ENCODE measurements at places on chromosomes 16 and 17.

- DNase-seq: no peak
Observed at GRCh38 chr17:41614098-41614497, 1.5 kb upstream of the KRT16 start.

DNA sequence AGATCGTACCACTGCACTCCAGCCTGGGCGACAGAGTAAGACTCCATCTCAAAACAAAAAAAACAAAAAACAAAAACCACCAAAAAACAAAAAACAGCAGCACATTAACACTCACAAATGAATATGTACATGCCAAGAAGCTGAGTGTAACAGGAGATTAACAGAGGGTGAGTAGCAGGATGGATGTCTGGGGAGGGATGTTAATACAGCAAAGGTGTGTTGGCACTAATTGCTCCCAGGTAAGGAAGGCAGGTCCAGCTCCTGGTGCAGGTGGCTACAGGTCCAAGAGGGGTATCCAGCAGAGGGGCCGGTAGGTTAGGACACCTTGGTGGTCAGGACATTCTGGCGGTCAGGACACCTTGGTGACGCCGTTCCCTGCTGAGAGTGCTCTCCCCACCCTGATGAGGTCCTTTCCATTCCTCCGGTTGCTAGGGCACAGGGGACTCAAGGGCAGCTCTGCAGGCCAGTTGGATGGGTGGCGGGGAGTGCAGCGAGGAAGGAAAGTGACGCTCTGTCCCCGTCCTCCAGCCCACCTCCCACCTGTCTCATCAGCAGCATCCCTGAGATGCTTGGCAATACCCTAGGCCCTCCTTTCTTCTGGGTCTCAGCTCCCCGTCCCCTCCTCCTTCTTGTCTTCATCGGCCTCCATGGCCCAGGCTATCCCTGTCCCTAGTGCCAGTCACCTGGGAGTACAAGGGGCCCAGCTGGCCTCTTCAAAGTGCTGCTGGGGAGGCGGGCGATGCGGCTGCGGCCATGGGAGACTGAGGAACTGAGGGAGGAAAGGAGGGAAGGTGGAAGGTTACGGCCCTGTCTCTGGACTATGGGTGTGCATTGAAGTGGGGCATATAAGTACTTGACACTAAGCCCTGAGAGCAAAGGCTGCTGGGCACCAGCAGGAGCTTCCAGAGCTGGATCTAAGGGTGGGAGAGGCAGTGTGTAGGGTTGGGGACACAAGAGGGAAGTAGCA, 10.7 kb upstream of the GFAP start:
- no peak for DNase-seq

DNA sequence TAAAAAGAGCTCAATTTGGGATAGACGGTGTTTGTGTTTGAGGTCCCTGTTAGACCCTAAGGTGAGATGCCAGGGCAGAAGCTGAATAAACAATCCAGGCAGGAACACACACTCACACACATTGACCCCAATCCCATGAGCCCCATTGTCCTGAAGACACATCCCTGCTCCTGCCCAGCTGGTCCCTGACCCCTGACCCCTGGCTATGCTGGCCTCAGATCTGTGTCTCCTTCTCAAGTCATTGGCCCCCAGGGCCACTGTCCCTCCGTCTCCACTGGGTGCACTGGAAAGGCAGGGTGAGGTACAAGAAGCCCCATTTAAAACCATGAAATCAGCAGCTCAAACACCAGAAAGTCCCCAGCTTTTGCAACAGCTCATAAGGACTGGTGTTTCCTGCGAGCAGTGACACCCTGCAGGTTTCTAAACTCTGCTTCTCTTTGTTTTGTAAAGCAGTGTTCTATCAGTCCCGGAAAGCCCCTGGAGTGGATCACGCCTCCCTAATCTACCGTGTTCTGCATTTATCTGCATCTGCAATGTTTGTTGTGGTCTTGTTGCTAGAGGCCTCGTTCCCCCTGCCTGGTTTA, 18.0 kb upstream of the ASGR2 start:
- DNase-seq: no peak

GRCh38 chr17:13016881-13017654, 759 bp downstream of the ELAC2 start:
- no peak for DNase-seq

GRCh38 chr16:16868727-16869126, 489.8 kb downstream of the NPIPA7 start:
- DNase-seq: no peak

DNA sequence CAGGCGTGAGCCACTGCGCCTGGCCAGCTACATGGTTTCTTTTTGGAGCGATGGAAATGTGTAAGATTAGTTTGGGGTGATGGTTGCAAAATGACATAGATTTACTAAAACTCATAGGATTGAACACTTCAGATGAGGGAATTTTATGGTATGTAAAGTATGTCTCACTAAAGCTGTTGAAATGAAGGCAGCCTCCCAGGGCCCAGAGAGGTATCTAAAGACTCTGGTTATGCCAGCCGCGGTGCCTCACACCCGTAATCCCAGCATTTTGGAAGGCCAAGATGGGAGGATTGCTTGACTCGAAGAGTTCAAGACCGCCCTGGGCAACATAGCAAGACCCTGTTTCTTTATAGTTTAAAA, 254.9 kb downstream of the PARN start:
- no peak for DNase-seq

GRCh38 chr16:4613636-4614570, 785 bp downstream of the UBALD1 start:
- DNase-seq: no peak

GRCh38 chr17:16398270-16399267, 16.8 kb upstream of the TRPV2 start:
- DNase-seq: no peak

- DNase-seq: no peak
Observed at GRCh38 chr17:62024866-62025265, 40.2 kb downstream of the MED13 start.

GRCh38 chr16:79209308-79209707, 391.2 kb downstream of the MAF start:
- no peak for DNase-seq

DNA sequence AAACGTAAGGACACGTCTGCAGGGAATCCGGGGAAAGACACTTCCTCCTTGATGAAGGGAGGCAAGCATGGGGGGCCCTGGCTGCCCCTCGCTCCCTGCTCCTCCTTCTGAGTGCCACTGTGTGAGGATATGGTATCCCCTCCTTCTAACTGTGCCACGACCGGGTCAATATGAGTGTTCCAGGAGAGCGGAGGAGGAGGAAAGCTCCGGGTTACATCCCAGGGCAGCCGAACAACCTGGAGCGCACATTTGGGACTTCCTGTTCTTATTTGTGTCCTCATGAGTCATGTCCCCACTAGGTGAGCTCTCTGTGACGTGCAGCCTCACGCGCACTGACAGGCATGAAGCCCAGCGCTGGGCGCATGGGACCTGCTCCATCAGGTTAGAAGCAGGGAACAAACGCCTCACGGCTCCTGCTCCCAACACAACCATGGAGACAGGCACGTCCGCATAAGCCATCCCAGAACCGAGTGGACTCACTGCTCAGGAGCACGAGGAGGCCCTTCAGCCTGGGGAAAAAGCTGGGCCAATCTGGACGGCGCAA, 92.9 kb upstream of the DNAH17 start:
- no peak for DNase-seq

DNA sequence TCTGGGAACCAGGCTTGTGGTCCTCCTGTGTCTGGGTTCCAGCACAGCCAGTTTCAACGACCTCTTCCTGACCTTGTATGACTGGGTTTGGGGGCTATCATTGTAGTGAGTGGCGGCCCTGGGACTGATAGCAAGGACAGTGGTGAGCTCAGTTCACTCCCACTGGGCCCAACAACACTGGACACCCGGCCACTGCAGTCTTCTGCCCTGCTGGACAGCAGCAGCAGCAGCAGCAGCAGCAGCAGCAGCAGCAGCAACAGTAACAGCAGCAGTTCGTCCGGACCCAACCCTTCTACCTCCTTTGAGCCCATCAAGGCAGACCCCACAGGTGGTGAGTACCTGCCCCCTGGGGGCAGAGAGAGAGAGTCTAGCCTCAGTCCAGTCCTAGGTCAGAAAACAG, 3.3 kb upstream of the ELMO3 start:
- no peak for DNase-seq

DNA sequence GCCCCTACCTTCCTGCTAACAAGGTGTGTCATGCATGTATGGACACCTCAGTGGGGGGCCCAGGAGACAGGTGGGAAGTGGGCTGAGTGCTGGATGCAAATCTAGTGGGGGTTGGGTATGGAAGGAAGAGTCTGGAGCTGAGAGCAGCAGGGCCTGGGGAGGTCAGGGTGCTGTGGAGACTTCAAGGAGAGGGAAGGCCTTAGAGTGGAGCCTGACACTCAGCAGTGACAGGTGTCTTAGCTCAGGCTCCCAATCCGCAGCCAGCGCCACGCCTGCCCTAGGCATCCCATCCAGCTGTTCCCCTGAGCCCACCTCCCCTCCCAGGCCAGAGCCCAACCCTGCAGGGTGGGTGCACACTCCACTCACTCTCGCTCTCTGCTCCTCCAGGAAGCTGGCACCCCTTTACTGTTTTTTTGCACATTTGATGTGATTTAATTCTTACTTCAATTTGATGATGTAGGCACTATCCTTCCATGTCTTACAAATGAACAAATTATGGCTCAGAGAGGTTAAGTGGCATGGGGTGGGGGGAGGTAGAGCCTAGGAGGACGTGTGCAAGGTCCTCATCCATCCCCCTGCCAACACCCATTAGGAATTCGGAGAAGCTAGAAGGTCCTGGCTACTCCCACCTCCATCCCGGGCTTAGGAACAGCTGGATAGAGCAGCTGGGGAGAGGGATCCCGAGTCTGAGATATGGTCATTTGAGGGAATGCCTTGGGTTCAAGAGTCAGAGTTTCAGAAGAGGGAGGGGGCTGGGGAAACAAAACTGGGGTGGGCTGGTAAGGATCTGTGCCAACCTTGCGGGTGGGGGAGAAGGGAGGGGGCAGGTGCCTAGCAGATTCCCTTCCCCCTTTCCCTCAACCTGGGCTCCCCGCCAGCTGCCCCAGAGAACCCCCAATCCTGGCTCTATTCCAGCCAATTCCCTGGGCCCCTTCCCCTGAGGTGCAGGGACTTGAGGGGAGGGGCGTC, 2.1 kb downstream of the FAM171A2 start:
- no peak for DNase-seq

DNA sequence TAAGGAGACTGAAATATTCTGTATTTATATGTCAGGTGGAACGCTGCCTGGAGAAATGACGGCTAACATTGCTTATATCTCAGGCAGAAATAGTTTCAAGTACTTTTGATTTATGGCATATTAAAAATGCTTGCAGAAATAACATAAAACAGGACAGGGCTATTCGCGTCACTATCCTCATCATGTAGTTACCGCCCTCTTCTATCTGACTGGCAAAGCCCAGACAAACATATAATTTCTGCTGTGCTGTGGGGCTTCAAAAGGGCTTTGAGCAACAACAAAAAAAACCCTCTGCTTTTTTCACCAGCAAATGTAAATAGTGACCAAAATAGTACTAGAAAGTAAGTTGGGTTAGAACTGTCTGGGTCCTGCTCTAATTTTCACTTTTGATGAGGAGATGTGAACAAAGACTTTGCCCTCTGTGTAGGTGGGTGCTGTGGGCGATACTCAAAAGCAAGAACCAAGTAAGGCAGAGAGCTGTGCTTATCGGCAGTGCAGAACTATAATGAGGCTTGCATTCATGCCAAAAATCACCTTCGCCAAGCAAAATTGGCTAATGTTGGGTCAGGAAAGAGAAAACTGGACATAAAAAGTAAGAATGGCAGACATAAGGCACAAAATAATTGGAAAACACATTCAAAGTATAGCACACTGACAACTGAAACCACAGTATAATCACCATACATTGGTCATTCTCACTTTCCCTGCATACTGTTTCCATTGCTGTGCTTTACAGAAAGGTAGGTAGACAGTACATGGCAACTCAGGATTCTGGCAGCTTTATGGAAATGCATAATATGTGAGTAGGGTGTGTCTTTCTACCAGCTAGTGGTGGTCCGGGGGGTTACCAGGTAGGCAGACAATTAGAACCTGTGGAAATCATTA, 151.2 kb upstream of the AXIN2 start:
- DNase-seq: no peak

- no peak for DNase-seq
Observed at GRCh38 chr17:75502721-75503329, 12.5 kb downstream of the CASKIN2 start.

DNA sequence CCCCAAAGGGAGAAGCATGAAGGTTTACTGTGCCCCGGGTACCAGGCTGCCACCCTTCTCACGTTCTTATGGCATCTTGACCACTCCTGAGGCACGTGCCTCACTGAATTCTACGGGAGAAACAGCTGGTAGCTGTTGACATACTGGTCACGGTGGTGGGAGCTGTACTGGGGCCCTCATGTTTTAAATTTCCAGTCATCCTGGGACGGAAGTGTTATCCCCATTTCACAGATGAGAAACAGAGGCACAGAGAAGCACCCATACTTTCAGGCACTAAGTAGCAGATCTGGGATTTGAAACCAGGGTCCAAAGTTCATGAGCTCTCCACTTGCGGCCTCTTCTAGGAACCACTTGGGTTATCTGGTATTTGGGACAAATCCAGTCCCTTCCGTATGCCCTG, 26.3 kb upstream of the DOC2B start:
- no peak for DNase-seq

DNA sequence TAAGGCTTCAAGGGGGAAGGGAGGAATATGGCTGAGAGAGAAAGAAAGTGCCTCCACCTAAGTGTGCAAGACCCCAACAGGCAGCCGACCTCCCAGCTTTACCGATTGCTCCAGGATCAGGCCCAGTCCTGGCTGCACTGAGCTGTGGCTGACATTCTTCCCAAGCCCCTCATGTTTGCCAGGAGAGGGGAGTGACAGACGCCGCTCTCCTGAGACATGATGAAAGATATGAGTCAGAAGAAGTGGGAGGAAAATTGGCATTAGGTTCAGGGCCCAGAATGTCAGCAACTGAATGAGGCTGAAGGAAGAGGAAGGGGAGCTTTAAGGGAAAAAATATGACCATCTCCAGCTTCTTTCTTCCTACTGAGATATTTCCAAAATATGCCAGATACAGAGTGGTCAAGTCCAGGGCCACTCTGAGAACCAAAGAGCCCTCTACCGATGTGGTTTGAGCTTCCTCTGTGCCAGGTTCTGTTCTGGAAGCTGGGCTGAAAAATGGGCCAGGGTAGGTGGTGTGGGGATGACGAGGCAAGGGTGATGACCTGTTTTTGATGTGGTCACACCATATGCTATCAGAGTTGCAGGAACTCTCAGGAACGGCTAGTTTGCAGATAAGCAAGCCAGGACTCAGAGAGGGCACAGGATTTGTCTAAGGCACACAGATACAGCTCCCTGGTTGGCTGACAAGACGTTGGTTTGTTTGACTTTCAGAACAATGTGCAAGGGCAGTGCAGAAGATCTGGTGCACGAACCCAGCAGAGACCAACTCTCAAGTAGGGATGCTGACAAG, 176.7 kb downstream of the SOX9 start:
- no peak for DNase-seq

- no peak for DNase-seq
Observed at GRCh38 chr17:52150935-52151334, 7.6 kb downstream of the CA10 start.

Measured in right renal cortex interstitium (tissue), 3 donors.